ENCODE measurements at places on chromosomes 1 and 21.

GRCh38 chr1:203136409-203137042, 9.0 kb downstream of the ADORA1 start:
- DNase-seq, result no peak

DNA sequence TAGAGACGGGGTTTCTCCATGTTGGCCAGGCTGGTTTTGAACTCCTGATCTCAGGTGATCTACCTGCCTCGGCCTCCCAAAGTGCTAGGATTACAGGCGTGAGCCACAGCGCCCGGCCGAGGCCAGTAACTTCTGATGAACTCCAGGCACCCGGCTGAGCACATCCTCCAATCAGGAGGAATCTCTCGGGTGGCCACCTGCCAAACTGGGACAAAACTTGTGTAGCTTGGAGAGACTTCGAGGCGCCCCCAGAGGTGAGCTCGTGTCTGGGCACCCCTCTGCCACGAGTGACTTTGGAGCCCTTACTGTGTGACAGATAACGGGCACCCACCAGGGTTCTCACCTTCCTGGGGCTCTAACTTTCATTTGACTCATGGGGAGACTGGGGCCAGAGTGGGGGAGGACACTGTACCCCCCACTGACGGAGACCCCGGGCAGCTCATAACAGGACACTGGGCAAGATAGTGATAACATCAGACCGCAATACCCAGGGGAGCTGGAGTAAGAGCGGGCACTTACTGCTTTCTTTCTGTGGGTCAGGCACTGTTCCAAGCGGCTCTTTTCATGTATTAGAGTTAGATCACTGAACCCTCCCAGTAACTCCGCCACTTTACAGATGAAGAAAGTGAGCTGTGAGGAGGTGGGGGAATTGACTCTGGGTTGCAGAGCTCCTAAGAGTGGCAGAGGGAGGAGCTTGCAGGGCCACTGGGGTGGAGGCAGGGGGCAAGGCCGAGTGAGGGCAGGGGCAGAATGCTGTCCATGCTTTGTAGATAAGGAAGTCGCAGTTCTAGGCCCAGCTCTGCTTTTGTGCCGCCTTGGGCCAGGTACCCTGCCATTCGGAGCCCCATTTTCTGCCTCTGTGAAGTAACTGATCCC, 1.9 kb upstream of the PADI2 start:
- peak; percentile 88 for DNase-seq

DNA sequence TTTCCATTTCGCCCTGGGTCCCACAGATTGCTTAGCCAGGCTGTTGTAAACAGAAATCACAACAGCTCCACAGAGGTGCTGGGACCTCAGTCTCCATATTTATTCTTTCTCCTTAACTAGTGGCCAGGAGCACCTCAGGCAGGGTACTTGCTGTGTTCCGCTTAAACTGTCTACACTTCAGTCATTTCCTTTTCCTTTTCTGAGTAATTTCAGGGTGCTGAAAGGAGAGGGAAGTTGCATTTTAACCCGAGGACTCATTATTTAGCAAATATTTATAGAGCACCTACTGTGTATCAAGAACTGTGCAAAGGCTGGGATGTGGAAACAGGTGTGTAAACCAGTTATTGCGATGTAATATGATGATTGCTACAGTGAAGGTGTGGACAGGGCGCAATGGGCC, 41.9 kb downstream of the ACP6 start:
- DNase-seq, result no peak

DNA sequence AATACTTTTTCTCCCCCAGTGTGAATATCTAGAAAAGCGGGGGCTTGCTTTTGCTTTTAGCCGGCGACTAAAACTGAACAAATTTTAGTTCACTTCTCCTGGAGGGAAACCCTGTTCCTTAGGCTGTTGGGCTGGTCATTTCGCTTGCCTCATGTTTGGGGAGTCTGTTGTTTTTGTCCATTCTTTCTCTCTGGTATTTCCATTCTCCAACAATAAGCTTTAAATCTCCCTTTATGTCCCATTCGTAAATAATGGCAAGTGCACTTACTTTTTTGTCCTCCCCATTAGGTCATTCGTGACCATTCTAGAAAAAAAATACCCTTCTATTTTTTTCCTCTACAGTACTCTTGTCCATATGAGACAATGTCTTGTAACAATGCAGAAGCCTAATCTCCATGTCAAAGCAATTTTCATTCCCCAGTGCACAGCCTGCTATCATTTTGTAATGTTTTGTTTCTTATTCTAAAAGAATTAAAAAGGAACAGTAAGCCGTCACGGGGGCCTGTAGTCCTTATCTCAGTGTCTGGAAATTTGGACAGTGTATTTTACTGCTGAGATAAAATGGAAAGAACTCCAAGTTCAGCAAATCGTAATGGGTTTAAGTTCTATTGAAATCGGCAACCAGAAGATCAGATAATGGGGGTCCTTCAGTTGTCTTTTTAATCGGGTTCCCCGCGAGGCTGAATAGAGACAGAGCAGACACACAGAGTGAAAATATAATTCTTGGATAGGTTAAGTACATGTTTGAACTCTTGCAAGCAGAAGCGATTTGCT, 21.8 kb downstream of the PROX1 start:
- no peak for DNase-seq

DNA sequence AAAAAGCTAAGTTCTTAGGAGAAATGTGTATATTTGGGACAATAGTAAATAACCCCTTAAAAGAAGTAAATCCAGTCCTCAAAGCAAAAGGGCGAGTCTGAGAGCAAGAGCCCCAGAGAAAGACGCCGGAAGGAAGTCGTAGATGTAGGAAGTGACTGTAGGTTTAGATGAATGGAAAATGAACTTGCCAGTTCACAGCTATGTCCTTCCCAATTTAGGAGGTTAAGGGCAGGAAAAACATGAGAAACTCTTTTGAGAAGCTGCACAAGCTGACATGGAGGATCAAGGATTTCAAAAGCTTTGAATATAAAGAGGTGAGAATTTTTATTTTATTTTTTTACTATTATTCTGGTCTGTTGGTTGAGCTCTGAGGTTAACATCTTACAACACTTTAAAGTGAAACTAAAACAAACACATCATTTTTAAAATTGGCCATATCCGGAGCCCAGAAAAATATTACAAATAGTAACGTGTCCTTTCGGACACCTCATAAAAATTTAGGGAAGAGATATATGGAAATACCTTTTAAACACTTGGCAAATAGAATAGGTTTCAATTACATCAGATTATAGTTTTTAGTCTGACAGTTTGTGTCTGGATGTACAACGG, 1178.6 kb downstream of the MRPL39 start:
- no peak for DNase-seq

DNA sequence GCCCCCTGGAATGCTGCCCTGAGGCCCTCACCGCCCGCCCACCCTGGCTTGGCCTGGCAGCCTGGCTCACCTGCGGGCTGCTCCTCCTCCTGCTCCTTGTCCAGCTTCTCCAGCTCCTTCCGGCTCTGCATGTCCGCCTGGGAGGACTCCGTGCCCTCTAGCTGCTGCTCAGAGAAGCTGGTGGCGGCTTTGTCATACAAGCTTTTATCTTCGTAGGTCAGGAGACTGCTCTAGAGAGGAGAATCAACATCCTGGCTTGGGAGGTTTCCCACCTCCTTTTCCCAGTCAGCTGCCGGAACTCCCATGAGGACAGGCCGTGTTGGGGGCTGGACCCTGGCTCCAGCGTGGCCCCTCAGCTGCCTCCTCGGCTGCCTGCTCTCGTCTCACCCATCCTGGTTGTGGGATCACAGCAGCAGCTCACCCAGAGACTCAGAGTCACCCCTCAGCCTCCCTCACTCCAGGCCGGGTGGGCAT, 36.6 kb upstream of the TMEM52 start:
- no peak for DNase-seq

GRCh38 chr1:5904551-5904950, 87.7 kb downstream of the NPHP4 start:
- DNase-seq, result no peak

- no peak for DNase-seq
Measured at GRCh38 chr21:25759573-25759972, 24.8 kb downstream of the GABPA start.
